Activated T-helper 1 cell treated with Interleukin-2 at 50 U/mL for 16 hours (primary cell): ENCODE measurements at places on chromosomes 2 and 18.

DNA sequence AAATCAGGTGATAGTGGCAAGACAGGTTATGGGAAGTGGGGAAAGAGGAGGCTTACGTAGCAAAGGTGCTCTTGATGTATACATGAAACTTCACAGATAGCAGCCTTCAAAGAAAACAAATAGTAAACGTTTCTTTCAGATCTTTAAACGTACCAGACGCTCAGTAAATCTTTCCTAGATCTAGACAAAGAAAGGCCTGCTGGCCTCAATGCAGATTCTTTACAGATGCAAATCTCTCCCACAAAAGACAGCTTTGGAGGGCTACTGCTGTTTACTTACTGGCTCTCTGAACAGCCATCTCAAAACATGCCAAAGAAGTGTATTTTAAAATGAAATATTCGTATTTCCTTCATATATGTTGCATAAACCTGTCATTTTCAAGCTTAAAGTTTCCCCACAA, 1279.9 kb upstream of the NRXN1 start:
- DNase-seq = no peak

DNA sequence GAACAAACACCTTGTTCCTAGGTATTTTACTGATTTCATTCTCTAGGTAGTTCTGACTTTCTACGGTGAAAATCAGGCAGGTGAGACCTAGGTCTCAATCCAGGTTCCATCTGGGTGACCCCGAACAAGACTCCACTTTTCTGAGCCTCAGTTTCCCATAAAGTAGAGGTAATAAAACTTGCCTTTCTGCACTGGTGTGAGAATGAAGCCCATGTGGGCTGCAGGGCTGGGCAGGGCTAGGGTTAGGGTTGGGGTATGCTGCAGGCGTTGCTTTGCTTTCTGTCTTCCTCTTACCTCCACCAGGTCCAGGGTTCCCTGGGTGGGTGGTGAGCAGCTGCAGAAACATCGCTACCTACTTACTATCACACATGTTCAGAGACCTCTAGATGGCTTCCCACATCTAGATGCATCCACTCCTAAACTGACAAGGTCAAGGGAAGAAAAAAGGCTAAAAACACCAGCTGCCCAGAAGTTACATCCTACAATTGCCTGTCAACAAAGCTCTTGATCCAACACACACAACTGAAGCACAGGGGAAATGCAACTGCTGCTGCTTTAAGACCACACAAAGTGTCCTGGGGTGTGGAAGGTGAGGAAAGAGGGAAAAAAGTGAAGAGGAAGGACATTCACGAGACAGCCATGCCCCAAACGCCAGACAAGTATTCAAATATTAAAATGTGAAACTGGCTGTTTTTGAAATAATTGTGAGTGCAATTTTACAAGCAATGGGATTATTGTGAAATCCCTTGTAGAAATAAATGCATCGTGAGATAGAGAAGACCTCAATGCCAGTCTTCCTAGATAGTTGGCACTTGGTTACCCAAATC, 23.5 kb downstream of the MBP start:
- no peak for DNase-seq

DNA sequence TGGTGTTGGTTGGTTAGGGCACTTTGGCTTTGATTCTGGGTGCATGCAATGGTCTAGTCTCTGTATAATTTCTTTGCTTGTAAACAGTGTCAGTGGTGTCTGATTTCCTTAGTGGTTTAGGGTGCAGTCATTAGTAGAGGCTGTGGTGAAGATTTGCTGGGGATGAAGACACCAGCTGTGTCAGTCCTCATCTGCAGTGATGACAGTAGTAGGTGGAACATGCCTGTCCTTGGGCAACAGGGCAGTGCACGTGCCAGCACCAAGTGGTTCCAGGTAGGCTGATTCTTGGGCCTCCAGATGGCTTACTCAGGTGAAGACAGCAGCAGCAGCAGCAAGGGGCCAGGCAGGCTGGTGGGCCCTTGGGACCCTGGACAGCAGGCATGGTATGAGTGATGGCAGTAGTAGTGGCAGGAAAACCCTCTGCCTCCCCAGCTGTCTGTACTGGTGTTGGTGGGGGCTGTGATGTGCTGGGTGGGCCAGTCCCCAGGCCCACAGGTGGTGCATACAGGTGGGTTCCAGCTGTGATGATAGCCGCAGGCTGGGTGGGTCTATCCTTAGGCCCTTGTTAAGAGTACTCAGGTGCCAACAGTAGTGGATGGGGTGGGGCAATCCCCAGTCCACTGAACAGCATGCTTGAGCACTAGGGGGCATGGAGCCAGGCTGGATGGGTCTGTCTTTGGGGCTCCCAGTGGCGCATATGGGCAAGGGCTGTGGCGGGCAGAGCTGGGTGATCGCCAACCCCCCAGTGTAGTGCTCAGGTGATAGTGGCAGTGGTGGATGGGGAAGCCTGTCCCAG, 140.7 kb upstream of the THUMPD2 start:
- DNase-seq = no peak

GRCh38 chr2:119697290-119698020, 18.5 kb downstream of the TMEM177 start:
- no peak for DNase-seq

DNA sequence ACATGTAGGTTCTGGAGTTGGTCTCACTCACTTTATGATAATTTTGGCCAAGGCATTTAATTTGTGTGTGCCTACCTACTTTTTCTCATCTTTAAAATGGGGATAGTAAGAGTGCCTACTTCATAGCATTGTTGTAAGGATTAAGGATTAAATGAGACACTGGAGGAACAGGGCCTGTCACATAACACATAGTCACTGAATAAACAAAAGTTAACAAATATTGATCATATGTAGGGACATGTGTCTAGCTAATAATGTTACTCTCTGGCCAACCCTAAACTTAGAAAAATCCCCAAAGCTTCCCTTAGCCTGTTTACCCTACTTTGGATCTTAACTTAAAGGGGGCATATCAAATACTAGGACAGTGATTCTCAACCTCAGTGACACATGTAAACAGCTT, 169.9 kb downstream of the MYO1B start:
- no peak for DNase-seq

DNA sequence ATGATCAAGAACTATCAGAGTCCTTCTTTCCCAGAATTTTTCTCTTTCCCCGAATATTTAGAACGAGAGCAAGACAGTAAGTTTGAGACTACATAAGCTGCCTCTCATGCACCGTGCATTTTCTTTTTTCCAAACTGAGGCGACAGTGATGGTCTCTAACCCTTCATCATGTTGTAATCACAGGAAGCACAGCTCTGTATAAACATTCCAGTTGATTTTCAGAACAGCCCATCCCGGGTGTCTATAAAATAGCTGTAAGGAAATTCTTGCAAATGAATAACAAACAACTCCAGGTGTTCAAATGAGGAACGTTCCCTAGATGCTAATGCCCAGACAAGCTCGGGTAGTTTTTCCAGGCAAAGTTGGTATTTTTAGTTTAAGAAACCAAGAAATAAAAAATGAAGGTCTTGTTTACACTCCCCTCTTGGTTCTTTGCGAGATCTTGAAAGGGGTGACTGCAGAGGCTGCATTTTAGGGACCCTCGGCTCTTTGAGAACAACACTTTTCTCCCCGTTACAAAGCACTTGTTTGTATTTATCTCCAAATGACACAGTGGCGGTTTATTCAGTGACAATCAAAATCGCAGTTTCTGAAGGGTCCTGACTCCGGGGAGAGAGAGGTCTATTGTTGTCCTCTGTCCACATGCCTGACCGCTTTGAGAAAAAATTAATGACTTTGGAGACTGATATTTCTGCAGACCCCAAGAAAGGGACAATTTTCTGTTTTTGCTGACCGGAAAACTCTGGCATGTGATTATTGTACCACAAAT, 101.1 kb upstream of the NCK2 start:
- no peak for DNase-seq

GRCh38 chr2:68946117-68946516, 6.6 kb downstream of the GKN2 start:
- DNase-seq = no peak

DNA sequence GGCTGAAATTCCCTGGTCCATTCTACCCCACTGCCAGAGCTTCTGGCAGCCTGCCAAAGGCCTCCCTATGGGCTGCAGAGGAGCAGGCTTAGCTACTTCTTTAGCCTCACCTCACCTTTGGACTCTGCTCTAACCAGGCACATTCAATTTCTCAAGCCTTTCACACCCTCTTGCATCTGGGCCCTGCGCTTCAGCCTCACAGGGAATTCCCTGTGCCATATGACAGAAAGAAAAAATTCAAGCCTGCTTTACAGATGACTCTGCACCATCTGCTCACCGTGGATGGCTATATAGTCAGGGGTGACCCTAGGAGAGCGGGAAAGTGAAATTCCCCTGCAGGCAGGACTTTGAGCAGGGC, 62.5 kb downstream of the REEP1 start:
- DNase-seq = no peak

GRCh38 chr2:133213651-133214050, 354.6 kb downstream of the NCKAP5 start:
- no peak for DNase-seq

GRCh38 chr2:641872-642815, 35.1 kb downstream of the TMEM18 start:
- no peak for DNase-seq

- no peak for DNase-seq
Observed at GRCh38 chr2:158154596-158154995, 52.9 kb downstream of the UPP2 start.

DNA sequence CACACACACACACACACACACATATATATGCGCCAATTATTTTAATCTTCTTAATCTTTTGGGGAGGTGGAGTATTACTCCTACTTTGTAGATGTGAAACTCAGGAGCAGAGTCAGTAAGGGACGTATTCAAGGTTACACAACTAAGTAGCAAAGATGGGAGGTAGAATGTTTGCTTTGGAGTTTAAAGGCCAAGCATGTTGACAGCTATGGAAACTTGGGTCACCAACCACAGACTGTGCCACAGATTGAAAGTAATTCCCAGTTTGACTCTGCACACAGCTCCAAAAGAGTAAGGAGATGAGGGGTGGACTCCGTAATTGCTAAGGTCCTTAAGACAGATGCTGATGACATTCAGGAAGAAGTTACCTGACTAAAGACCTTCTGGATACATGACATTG, 124.8 kb upstream of the ITGB6 start:
- no peak for DNase-seq

DNA sequence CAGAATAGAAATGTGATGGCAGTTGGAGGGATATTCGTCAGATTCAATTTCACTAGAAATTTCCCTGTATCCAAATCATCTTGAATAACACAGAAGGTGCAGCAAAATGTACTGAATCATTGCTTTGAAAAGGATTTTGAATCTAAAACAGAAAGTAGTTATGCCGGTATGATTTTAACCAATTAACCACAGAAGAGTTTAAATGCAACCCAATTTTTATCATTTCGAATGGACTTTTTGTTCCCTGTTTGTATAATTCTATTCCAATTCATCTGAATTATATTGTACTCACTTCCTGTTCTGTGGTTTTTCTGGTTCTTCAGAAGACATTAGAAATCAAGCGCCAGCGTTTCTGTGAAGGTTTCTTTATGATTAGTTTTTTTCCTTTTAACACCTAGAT, 190.4 kb downstream of the MYO3B start:
- no peak for DNase-seq

DNA sequence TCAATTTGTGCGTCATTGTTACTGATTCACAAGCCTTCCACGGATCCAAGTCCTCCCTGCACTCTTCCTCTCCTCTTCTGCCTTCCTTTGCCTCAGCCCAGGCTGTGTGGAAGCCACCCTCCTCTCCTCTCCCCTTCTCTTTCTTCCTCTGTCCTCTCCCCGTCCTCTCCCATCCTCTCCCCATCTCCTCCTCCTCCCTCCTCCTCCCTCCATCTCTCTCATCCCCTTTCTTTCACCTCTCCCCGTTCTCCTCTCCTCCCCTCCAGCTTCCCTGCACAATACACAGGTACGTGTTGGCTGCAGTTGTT, 183.5 kb downstream of the SEPTIN10 start:
- no peak for DNase-seq

GRCh38 chr2:234770031-234770506, 181.7 kb upstream of the SH3BP4 start:
- DNase-seq = no peak

DNA sequence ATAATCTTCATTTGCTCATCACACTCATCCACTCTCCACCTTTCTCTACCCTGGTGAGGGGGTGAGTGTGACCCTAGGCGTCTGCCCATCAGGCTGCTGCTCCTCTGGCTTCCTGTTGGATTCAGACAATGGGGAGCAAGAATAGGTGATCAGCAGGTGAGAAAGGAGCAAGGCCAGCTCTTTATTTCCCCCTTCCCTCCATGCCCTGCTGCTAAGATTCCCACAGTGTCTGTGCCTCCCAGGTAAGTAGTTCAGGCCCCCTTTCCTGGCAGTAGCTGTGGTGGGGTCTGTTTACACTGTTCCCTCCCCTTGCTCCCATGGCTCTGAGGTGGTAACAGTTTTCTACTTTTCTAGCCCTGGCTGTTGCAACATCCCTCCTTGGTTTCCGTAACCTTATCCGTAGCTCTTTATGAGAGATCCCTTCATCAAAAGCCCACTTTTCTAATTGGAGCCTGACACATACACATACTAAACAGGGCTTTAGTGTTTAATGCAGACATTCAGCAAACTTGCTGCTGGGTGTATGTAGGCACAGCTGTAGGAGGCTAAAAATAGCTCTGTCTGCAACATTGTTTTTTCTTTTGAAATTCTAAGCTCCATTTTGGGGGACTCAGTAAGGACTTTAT, 27.5 kb downstream of the MAP2 start:
- no peak for DNase-seq

DNA sequence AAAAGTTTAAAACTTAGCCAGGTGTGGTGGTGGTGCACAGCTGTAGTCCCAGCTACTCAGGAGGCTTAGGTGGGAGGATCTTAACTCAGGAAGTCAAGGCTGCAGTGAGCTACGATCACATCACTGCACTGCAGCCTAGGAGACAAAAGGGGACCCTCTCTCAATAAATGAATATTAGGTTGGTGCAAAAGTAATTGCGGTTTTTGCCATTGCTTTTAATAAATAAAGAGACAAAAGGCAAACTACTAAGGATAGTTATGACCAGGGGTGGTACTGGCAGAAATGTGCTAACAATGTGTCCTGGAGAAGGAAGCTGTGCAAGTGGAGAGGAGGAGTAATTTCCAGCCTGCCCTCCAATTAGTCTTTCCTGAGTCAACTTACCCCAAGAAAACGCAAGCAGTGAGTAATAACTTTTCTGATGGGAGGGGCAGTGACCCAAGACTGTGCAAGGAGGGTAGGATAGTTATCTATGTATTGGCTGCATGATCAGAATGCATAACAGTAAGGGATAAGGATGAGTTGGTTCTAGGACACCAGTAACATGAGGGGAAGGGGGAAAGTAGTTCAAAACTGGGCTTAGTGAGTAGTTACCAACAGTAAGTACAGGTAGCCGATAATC, 1.5 kb downstream of the EXOC6B start:
- no peak for DNase-seq

- no peak for DNase-seq
Observed at GRCh38 chr2:105593221-105593967, 151.3 kb upstream of the NCK2 start.

DNA sequence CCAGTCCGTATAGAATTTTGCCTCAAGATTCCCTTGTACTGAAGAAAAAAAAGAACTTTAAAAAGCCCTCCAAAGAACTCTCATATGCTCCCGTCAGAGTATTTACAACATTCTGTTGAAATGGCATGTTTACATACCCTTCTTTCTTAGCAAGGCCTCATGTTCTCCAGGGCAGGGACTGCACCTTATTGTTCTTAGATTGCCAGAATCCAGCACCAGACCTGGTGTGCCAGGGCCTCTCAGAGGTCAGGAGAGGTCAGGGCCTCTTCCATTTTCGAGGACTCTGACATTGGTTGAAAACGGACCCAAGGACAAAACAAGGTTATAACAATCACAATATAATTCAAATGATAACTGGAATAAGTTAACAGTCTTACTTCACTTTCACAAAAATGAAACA, 78.2 kb downstream of the TNP1 start:
- no peak for DNase-seq

GRCh38 chr18:40866013-40866645, 1088.9 kb upstream of the PIK3C3 start:
- no peak for DNase-seq
